ENCODE measurements at places on chromosomes 4 and X. TPM values are rescaled to one million over a fixed set of nuclear protein-coding genes. Genes with fewer than 3 reads are reported as not detected.

ARHGEF38 gene
- not detected for total RNA-seq

ZNF275 gene
- 7.8 TPM for total RNA-seq

RASSF6 gene
- total RNA-seq = under 0.01 TPM

ERCC6L gene
- 9.8 TPM for total RNA-seq

NWD2 gene
- not detected for total RNA-seq

ZNF718 gene
- total RNA-seq = 6.6 TPM

Data from subcutaneous preadipocyte (primary cell).